ENCODE measurements at places on chromosomes 6 and 20.

DNA sequence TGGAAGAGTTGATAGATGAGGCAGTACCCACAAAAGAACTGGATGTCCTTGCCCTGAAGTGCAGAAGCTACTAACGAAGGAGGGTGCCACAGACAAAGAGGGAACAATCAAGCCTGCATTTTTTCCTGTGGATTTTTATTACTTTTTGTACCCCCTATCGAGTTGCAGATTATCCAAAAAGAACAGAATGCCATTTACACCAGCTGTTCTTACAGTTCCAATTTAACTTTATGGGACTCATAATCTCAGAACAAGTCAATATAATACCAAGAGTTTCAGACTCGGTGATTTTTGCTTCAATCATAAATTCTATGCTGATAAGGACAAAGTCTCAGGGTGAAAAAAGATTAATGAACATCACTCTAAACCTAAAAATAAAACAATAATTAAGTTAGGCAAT is 4.0 kb upstream of the CNKSR3 start:
- no peak for DNase-seq

GRCh38 chr20:8656335-8656734 is 412.6 kb upstream of the PLCB4 start:
- no peak for DNase-seq

GRCh38 chr6:45881705-45882467 is 133.8 kb downstream of the CLIC5 start:
- no peak for DNase-seq

DNA sequence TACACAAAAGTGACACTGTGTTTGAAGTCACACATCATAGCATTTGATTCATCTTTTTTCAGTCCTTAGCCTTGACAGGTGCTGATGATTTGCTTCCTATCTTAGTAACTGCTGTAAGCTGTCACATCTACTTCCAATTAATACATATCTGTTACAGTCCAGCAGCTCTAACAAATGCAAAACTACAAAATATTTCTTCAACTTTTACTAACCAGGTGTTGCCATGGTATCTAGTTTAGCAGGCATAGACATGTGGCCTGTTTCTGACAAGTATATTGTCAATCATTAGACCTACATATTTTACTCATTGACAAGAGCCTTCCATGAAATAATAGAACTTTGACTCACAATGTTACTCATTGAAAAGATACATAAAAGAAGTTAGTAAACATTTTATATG is 1159.7 kb downstream of the GRIK2 start:
- DNase-seq = no peak

DNA sequence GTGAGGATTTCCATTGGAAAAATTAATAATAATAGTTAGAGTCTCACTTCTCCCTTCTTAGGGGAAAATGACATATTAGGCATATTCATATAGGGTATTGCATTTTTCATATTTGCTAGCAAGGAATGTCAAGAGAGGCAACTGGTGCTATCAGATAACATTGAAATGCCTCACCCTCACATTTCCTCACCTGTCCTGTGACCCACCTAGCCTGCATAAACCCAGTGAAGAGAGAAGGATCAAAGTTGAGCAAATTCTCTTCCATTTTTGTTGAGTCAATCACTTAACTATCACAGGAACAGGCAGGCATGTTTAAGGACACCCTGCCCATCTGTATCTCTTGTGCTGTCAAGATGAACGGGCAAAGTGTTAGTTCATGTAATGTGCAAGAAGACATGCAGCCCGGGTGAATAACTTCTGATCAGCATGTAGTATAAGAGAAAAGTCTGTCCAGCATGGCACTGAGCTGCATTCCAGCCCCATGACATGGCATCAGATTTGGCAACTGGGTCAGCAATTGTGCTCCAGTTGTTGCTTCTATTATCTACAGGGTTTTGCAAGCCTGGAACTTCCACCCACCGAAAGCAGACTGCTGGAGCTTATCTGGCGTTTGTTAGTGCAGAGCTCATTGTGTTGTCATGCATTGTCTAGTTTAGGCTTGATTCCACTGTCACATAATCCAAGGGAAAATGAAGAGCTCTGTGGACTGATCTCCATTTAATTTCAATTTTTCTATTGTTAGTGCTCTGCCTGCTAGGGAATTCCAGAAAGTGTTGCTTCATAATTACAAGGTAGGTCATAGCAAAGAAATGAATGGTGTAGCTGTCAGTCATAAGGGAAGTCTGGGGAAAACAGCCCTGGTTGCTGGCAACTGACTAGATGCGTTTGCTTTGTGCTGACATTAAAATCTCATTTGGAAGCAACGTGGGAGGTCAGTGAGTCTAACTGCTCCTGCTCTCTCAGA is 138.4 kb upstream of the TNFAIP3 start:
- DNase-seq = no peak

GRCh38 chr6:138406443-138406842 is 2.4 kb downstream of the HEBP2 start:
- DNase-seq = no peak

- DNase-seq = no peak
These were observed 1.2 kb downstream of the TSBP1 start for GRCh38 chr6:32370505-32370904.

DNA sequence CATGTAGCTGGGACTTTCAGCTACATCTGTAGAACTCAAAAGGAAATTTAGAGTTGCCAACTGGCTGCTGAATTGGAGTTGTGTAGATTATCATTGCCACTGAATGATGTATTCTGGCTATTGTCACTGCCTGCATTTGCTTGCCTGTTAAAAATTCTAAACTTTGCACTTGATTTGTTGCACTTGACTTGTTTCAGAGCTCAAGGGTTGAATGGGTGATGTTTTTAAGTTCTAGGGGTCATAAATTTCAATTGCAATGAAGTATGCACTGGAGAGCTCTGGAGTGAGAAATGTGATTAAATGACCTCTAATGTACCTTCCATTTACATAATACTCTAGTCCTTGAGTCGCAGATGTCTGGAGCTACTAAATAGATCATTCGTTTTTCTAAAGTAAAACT is 102.4 kb downstream of the TNFRSF21 start:
- no peak for DNase-seq

DNA sequence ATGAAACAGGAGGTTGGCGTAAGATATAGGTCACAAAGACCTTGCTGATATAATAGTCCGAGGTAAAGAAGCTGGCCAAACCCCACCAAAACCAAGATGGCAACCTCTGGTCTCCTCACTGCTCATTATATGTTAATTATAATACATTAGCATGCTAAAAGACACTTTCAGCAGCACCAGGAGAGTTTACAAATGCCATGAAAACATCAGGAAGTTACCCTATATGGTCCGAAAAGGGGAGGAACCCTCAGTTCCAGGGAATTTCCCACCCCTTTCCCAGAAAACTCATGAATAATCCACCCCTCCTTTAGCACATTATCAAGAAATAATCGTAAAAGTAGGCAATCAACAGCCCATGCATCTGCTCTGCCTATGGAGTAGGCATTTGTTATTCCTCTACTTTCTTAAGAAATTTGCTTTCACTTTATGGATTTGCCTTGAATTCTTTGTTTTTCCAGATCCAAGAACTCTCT is 923.4 kb downstream of the QKI start:
- no peak for DNase-seq

DNA sequence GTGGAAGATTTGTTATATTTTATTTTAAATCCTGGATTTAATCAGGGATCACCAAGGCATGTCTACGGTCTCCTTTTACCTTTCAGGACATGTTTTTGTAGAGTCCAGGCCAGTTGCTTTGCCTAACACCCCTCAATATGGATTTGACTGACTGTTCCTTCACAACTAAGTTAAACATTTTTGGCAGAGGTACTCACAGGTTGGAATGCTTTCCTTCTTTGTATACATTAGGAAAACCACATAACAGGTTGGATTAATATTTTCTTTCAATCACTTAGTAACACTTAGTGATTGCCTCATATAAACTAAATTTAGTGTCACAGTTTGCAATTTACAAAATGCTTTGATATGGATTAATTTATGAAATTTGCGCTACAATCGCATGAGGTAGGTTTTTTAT is 64.5 kb downstream of the IPCEF1 start:
- DNase-seq = no peak

- DNase-seq = peak; percentile 51
These were observed 1.1 kb downstream of the ESR1 start for GRCh38 chr6:151808371-151809241.

DNA sequence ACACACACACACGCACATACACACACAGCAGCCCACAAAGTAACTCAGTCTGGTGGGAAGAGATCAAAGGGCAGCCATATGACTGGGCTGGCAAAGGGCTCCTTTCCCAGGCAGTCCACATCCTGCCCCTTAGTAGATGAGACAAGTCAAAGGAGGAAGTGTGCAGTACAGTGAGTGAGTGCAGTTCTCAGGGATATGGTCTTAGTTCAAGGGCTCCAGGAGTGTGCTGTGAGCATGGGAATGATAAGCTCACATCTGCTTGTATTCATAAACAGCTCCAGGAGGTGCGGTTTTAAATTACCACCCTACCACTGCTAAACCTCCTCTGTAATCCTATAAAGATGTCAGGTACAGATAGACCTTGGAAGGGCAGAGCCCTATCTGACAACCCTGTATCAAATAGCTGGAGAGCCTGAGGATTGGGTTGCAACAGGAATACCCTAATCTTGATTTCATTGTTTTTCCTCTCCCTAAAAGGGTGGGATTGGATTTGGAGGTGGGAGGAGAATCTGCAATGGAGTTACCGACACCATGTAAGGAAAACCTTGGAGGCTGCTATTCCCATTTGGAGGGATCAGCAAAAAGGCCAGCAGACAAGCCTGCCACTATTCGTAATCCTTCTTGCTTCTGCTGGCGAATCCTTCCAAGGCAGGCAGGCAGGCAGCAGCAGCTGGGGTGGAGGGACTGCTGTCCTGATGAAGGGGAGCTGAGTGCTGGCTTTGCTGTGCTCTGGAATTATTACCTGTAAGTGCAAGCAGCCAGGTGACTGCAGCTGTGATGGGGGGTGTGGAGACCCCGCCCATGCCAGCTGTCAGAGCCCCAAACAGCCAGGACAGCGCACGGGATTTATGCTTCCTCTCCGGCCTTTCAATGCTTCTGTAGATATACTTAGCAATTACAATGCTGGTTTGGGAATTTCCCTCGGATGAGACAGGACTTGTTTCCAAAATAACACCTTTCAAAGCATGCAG is 342.7 kb downstream of the PRL start:
- DNase-seq = peak; percentile 50

DNA sequence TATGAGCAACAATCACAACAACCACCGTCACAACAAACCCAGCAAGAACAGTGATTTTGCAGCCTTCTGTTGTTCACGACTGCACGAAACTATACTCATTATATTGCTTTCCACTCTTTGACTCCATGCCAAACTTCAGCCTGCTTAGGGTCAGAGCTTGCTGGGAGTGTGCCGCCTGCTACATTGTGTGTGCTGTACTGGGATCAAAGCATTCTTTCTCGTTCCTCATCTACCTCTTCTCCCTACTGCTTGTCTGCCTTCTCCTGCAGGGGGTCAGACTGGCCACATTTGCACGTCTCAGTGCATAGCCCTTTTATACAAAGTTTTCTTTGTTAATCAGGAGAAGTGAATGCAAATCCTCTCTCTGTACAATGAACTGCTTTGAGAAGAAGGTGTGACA is 401.6 kb upstream of the CITED2 start:
- DNase-seq = peak; percentile 55

GRCh38 chr6:50846144-50846851 is 27.6 kb downstream of the TFAP2B start:
- no peak for DNase-seq

- no peak for DNase-seq
These were observed 72.2 kb downstream of the SASH1 start for GRCh38 chr6:148414836-148415235.

GRCh38 chr6:132465530-132466485 is 47.1 kb downstream of the STX7 start:
- no peak for DNase-seq

DNA sequence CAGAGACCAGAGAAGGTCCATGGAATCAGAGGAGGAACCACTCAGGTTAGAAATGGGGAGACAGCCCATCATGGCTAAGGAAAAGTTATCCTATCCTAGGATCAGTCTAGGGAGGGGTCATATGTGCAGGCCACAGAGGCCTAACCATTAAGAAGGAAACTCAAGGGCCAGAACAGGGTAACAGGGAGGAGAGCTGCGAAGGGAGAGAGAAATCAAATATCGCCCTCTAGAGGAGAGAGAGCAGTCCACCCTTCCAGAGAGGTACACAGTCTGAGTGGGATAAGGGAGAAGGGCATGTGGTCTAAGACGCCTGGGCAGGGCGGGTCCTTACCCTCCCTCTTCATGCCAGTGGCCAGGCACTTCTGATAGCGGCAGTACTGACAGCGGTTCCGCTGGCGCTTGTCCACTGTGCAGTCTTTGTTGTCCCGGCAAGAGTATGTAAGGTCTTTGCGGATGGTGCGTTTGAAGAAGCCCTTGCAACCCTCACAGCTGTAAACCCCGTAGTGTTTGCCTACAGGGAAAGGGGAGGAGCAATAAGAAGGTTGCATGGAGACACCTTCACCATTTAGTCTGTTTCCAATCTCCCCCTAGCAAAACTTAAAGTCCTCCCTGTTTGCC is 2.9 kb downstream of the RXRB start:
- no peak for DNase-seq

DNA sequence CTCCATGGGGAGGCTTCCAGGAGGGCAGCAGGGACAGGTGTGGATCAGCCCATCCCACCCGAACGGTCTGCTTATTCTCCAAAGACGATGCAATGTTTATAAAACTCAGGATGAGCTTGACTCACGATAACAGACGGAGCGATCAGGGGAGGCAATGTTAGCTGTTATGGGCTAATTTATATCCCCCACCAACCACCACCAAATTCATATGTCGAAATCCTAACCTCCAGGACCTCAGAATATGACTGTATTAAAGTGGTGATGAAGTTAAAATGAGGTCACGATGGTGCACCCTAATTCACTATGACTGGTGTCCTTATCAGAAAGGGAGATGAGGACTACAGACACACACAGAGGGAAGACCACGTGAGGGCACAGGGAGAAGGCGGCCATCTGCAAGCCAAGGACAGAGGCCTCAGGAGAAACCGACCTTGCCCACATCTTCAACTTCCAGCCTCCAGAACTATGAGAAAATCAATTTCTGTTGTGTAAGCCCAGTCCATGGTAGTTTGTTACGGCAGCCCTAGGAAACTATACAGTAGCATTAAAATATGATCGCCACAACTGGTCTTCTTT is 7.0 kb downstream of the ADTRP start:
- no peak for DNase-seq

GRCh38 chr6:44733868-44734267 is 346.4 kb downstream of the CDC5L start:
- DNase-seq = no peak

- no peak for DNase-seq
These were observed 18.0 kb upstream of the SLCO4A1 start for GRCh38 chr20:62624325-62624690.

DNA sequence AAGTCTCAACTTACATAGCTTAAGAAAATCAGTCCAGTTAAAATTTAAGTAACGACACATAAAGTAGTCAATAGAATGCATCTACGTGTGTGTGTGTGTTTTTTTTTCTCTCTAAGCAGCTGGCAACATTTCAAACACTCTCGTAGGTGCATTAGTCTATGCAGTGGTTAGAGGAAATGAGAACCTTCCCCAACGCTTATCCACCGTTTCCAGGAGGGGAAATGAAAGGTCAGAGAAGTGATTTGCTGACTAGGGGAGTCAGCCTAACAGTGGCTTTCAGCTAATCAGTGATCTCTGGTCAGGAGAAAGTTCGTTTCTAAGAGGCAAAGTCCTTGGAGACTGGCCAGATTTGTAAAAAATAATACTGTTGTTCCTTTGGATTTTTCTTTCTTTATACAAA is 806.6 kb downstream of the C6orf118 start:
- no peak for DNase-seq
